ENCODE measurements at places on chromosomes 1 and 21. TPM values are rescaled to one million over a fixed set of nuclear protein-coding genes. Genes with fewer than 3 reads are reported as not detected.
A peak's percentile ranks its signal among the peaks of the same experiment; 100 is the strongest.

GRCh38 chr1:14441302-14441741 is 157.2 kb upstream of the KAZN start:
- no peak for DNase-seq
- H3K4me3 ChIP-seq = no peak overlapping the region
- peaks cover 76% of the 10 kb centered on the region for H3K27me3 ChIP-seq
- H3K27ac ChIP-seq = no peak overlapping the region
- no peaks in the 10 kb centered on the region for H3K36me3 ChIP-seq
- no peaks in the 10 kb centered on the region for H3K4me1 ChIP-seq

E2F2 gene
- total RNA-seq = 0.16 TPM

GRCh38 chr1:4581807-4582206 is 72.6 kb upstream of the AJAP1 start:
- H3K4me1 ChIP-seq = peaks cover 22% of the 10 kb centered on the region
- no peak overlapping the region for H3K4me3 ChIP-seq
- no peaks in the 10 kb centered on the region for H3K36me3 ChIP-seq
- no peak overlapping the region for H3K27ac ChIP-seq
- peaks cover 78% of the 10 kb centered on the region for H3K27me3 ChIP-seq
- no peak for DNase-seq

DARS2 gene
- total RNA-seq = 15.1 TPM

- peak overlapping the region; percentile 3 for H3K27ac ChIP-seq
- no peak overlapping the region for H3K4me3 ChIP-seq
- H3K36me3 ChIP-seq = no peaks in the 10 kb centered on the region
- no peak for DNase-seq
- no peaks in the 10 kb centered on the region for H3K4me1 ChIP-seq
- H3K27me3 ChIP-seq = peaks cover 97% of the 10 kb centered on the region
Measured at GRCh38 chr1:159203610-159204009, 1.1 kb upstream of the ACKR1 start.

CFAP141 gene
- not detected for total RNA-seq

DNA sequence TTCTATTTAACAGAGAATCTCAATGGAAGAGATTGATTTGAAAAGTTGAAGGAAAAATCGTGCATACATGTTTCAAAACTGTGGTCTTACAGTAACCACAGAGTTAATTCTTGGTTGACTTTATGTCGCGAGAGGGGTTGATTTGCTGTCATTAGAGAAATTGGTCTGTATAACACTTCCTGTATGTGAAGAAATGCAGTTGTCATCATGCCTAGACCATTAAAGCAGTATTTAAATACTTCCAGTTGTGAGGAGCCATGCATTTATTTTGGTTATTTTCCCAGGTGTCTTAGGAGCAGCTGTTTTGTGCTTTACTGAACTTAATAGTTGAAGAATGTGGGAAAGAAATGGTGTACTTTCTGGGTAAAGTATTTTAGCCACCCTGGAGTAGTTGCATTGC is 76.2 kb downstream of the NFIA start:
- H3K36me3 ChIP-seq = no peaks in the 10 kb centered on the region
- H3K4me1 ChIP-seq = peaks cover 78% of the 10 kb centered on the region
- H3K27me3 ChIP-seq = no peaks in the 10 kb centered on the region
- DNase-seq = no peak

DNA sequence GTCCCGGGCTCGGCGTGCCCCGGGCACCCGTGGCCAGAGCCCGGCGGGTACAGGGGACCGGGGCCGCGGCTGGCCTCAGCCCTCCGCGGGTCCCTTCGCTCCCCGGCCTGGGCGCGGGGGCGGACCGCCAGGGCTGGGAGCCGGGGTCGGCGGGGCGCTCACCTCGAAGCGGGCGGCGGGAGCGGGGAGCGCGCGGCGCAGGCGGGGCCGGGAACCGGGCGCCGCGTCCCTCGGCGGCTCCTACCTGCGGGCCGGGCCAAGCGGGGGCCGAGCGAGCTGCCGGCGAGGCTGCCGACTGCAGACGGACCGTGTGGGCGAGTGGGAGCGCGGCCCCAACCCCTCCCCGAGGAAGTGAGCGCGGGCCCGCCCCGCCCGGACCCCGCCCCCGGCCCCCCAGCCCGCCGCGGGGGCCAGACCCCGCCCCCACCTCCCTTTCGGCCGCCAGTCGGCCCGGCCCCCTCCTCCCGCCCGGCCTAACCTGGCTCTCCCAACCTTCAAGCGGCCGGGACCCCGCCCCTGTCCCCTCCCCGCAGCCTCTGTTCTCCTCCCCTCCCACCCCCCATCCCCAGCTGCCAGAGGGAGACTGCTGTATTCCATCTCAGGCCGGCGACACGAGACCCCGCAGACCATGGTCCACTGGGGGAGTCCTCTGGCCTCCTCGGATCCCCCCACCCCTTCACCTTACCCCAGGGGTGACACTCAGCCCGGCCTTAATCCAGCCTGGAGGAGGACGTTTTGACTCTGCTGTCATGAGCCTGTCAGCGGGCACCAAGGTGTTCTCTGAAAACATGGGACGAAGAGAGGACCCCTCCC is at the start of gene FHL3:
TSS of gene FHL3 (minus strand) at position 320 of the 813 bp plus-strand sequence. CDS start 6,102 bp downstream, outside the sequence.
- no peaks in the 10 kb centered on the region for H3K27me3 ChIP-seq
- peaks cover 67% of the 10 kb centered on the region for H3K4me1 ChIP-seq
- H3K36me3 ChIP-seq = no peaks in the 10 kb centered on the region
- DNase-seq = peak; percentile 84

- DNase-seq = no peak
- H3K4me3 ChIP-seq = no peak overlapping the region
- H3K4me1 ChIP-seq = peaks cover 27% of the 10 kb centered on the region
- H3K36me3 ChIP-seq = peaks cover 92% of the 10 kb centered on the region
- no peaks in the 10 kb centered on the region for H3K27me3 ChIP-seq
Measured at GRCh38 chr1:64842224-64842623, 97.3 kb downstream of the RAVER2 start.

APCS gene
- not detected for total RNA-seq

Measured in left ventricle myocardium inferior (tissue), 1 donor.